ENCODE measurements at places on chromosomes 7 and 10.

DNA sequence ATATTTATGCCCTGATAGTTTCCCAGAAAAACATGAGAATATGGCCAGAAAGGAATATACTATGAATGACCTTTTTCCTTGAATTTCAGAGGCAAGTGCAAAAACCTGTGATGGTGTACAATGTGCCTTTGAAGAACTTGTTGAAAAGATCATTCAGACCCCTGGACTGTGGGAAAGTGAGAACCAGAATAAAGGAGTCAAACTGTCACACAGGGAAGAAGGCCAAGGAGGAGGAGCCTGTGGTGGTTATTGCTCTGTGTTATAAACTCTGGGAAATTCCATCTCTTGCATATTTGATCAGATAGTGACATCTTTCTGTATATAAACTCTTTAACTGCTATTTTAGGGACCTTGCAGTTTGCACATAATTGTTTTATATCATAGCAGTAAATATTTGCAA is 33.7 kb downstream of the RAB18 start:
- DNase-seq = no peak

- no peak for DNase-seq
Observed at GRCh38 chr10:28375399-28376354, 72.8 kb upstream of the MPP7 start.

- DNase-seq = no peak
Observed at GRCh38 chr7:113412410-113412809, 294.1 kb upstream of the SMIM30 start.

GRCh38 chr7:95467912-95468607 is 17.7 kb upstream of the ASB4 start:
- DNase-seq = no peak

- no peak for DNase-seq
Observed at GRCh38 chr7:55794527-55794926, 68.0 kb downstream of the SEPTIN14 start.

- DNase-seq = peak; percentile 11
Observed at GRCh38 chr10:78222096-78222790, 188.6 kb downstream of the RPS24 start.

GRCh38 chr10:7866176-7866575 is 47.9 kb downstream of the TAF3 start:
- no peak for DNase-seq

DNA sequence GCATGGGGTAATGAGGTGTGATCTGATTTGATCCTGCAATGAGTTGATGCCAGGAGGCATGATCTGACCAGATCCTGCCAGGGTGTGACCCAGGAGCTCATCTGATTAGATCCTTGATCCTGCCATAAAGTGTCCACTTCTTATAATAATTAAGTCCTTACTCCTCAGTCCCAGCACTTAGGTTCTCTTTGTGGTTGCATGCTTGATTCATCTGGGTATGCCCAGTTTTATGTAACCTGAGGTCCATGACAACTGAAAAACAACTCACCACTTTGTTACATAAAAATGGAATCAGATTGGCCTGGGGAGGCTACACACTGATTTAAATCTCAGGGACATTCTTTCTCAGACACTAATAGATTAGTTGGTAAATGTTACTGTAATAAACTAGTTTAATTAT is 19.1 kb downstream of the ACADSB start:
- DNase-seq = no peak

All from NCI-H748 treated with DMSO at 0.1 percent for 48 hours (cell line).